ENCODE measurements at places on chromosomes 12 and 14. TPM values are rescaled to one million over a fixed set of nuclear protein-coding genes. Genes with fewer than 3 reads are reported as not detected.

Gene PRR4
- total RNA-seq, result 1.2 TPM

Gene PXN
- total RNA-seq, result 27.4 TPM

Gene CLEC7A
- total RNA-seq, result not detected

Gene ETFBKMT
- total RNA-seq, result 3.3 TPM

Gene ERP27
- total RNA-seq, result not detected

Gene LTBP2
- total RNA-seq, result 517 TPM

Gene TEX52
- not detected for total RNA-seq

Gene DCN
- 72.0 TPM for total RNA-seq

Gene NEMF
- 67.0 TPM for total RNA-seq

Gene SYT1
- total RNA-seq, result 25.2 TPM

Gene DDN
- total RNA-seq, result 0.20 TPM

Gene GALNT6
- 11.6 TPM for total RNA-seq

Gene R3HDM2
- 27.4 TPM for total RNA-seq

Gene CD27
- total RNA-seq, result not detected

Gene IFI27L1
- 11.1 TPM for total RNA-seq

Gene SLC15A4
- 63.6 TPM for total RNA-seq

Gene KRT77
- total RNA-seq, result not detected

Gene SRSF5
- 96.0 TPM for total RNA-seq

Gene TIMELESS
- 6.7 TPM for total RNA-seq

Gene LALBA
- total RNA-seq, result not detected

Gene AVPR1A
- total RNA-seq, result 1.9 TPM

Gene RNASE3
- total RNA-seq, result not detected

Gene HCAR1
- 0.17 TPM for total RNA-seq

Gene CCDC175
- total RNA-seq, result not detected

Gene INHBE
- total RNA-seq, result 2.0 TPM

Gene NAA25
- total RNA-seq, result 22.5 TPM

Gene RITA1
- total RNA-seq, result 19.6 TPM

Gene PAPLN
- 3.2 TPM for total RNA-seq

Gene TMX1
- 31.2 TPM for total RNA-seq

Gene POTEM
- not detected for total RNA-seq

Gene INSM2
- total RNA-seq, result not detected

Gene LTBR
- total RNA-seq, result 80.0 TPM

Gene MSRB3
- 91.8 TPM for total RNA-seq

Gene DACT1
- 43.4 TPM for total RNA-seq

Gene PLEK2
- 3.6 TPM for total RNA-seq

Gene TAS2R31
- 3.7 TPM for total RNA-seq

Gene LRTM2
- total RNA-seq, result not detected

Gene MIP
- 0.13 TPM for total RNA-seq

Gene BBOF1
- total RNA-seq, result 6.0 TPM

Gene B4GALNT3
- 0.13 TPM for total RNA-seq

Gene KLRC2
- total RNA-seq, result not detected

Gene KCNA1
- not detected for total RNA-seq

Gene AMN
- 0.07 TPM for total RNA-seq

All from smooth muscle cell of the pulmonary artery (primary cell).